Fibroblast of mammary gland (primary cell): ENCODE measurements at places on chromosomes 6 and 20.

- peak; percentile 3 for DNase-seq
These were observed 310.5 kb downstream of the TAF4 start for GRCh38 chr20:61754976-61755778.

- no peak for DNase-seq
These were observed 21.0 kb downstream of the PNLDC1 start for GRCh38 chr6:159821122-159821521.

DNA sequence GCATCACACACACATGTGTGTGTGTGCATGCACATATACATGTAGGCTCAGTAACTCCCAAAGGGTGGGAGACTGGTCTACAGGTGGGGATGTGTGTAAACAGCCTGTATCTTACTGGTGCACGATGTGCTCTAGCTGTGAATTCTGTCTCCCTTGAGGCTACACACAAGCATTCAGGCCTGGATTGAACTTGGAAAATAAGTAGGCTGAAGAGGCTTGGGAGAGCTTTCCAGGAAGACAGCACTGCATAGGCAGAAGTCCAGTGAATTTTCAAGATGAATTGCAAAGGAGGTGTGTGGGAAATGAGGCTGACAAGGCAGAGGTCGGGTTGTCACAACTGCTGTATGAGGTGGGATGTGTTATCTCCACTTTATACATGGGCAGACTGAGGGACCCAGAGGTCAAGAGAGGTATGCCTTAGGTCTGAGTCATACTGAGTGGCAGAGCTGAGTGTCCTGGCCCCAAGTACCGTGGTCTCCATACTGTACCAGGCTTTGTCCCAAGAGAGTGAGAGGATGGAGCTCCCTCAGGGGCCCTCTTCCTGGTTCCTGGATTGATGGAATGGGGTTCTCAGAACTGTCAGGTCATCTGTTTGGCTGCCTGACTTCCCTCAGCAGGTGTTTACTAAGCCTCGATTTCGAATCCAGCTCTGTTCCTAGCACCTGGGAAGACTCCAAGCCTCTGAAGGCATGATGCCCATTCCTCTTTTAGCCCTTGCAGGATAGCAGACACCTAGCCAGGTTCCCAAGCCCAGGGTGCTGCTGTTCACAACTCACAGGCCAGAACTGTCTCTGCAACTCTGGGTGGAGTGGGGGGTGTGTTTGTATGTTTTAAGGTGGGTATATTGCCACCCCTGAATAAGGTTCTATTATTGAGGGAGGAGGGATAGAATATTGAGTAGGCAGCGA is 14.4 kb downstream of the SNPH start:
- peak; percentile 8 for DNase-seq

DNA sequence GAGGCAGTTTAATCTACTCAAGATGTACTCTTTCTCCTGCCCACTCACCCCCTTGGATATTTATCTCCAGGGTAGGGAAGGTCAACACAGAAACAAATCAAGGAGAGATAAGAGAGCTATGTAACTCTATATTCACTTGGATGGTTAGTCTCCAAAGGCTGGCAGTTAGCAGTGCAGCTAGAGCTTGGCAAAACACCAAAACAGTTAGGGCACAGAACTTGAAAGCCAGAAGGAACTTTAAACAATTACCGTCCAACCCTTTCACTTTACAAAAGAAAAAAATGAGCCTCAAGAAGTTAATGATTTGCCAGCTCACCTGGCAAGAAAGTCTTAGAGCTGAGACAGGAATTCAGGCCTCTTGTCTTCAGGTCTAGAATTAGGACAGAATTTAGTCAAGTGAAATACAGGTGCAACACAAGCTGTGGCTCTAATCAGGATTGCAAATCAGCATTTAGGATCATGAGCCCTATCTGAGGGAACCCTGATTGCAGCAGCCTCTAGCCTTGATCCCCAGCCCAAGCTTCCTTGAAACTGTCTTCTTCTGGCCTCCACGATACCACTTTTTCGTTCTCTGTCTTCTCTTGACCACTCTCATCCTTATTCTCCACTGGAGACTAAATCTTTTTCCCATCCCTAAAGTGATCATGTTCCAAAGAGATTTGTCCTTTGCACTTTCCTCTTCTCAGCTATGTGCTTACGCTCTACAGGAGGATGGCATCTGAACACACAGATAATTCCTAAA is 14.9 kb downstream of the NEDD9 start:
- no peak for DNase-seq

GRCh38 chr6:118985123-118985830 is 50.3 kb upstream of the MCM9 start:
- no peak for DNase-seq

DNA sequence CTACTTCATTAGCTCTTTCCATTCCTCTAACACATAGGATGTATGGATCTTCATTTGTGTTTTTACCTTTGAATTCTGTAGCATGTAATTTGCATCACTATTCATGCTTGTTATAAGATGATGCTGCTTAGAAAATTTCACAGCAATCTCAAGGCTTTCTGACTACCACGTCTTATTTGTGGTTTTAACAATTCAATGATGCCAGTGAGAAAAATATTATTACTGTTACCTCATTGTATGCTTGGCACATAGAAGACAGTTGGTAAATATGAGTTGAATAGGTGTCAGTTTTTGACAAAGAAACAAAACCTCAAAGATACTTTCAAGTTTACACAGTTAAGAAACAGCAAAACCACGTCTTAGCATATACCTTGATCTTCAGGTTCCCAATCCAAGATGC is 428.6 kb downstream of the TFAP2A start:
- DNase-seq: no peak

DNA sequence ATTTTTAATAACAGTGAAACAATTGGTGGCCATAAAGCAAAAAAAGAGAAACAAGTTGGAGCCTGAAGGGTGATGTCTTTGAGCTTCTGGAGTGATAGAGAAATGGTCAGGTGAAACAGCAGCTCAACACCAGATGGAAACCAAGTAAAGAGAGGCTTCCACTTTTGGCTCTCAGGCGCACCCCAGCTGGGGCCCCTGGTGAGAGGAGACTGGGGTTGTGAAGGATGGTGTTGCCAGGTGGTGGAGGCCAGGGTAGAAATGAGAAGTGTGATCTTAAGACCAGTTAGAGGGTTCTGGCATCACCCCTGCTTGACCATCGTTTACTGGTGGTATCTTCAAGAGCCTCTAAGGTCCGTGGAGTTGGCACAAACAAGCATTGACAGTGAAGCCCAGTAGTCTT is 126.0 kb upstream of the AKIRIN2 start:
- no peak for DNase-seq

GRCh38 chr20:45783656-45784294 is 7.9 kb downstream of the WFDC3 start:
- DNase-seq: no peak

- peak; percentile 49 for DNase-seq
These were observed 13.4 kb upstream of the FOXC1 start for GRCh38 chr6:1596088-1596852.

- no peak for DNase-seq
These were observed 53.1 kb upstream of the SNX9 start for GRCh38 chr6:157769776-157770426.

DNA sequence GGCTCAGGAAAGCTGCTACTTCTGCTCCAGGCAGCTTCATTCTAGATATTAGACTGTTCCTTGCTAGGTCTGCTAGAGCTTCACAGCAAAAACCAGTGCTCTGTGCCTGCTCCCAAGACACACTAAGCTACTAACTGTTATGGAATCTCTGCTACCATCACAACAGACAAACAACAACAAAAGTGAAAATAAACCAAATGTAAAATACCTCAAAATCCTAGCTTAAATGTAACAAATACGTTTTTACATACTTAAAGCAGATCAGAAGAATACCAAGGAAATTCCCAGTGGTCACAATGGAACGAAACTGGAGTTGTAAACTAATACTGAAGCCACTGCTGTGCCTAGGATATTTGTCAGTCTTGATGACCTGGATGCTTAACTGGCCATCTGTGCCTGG is 84.6 kb upstream of the EZR start:
- DNase-seq: no peak

- peak; percentile 90 for DNase-seq
These were observed 3.0 kb downstream of the CASS4 start for GRCh38 chr20:56414842-56415765.

- peak; percentile 52 for DNase-seq
These were observed 1.0 kb upstream of the NXT1 start for GRCh38 chr20:23349338-23350195.

DNA sequence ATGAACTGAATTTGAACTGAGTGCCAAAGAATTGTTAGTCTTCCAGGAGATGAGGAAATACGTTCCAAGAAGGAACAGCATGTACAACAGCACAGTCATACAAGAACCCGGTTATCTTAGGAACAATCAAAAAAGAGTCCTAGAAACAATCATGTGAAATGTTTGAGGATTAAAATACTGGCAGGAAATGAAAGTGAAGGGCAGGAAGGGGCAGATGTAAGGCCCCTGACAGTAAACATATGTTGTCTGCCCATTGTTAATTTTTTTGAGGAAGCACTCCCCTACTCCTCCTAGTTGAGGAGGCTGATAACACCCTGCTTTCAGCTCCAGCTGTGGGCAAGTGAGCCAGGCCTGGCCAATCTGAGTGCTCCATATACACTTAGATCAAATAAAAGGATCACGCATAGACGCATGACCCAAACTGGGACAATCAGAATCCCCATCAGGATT is 220.9 kb downstream of the HACE1 start:
- peak; percentile 73 for DNase-seq

DNA sequence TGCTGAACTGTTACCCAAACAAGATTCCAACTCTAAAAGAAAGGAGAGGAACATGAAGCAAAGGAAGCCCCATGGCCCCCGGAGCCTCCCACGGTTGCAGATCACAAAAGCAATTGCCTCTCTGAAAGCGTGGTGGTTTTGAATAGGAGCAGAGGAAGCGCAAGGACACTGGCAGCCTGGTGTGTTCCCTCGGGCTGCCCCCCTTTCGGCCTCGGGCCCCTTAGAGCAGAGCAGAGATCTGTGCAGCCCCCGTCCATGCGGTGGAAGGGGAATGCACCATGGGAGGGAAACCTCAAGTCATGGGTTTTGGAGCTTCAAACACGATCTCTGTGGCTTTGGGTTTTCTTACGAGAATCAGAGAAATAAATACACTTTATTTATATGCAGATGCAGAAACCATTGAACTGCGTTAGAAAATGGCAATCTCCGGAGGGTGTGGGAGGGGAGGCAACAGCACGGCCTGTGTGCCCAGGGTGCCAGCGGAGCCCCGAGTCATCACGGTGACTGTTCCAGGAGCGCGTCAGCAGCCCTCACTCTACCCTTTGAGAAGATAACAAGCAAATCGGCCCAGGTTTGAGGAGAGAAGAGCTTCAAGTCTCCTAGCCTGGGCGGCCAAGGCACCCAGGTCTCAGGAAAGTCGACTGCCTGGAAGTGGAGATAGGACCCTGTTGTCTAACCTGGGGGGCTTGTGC is 20.5 kb downstream of the FOXF2 start:
- DNase-seq: no peak

DNA sequence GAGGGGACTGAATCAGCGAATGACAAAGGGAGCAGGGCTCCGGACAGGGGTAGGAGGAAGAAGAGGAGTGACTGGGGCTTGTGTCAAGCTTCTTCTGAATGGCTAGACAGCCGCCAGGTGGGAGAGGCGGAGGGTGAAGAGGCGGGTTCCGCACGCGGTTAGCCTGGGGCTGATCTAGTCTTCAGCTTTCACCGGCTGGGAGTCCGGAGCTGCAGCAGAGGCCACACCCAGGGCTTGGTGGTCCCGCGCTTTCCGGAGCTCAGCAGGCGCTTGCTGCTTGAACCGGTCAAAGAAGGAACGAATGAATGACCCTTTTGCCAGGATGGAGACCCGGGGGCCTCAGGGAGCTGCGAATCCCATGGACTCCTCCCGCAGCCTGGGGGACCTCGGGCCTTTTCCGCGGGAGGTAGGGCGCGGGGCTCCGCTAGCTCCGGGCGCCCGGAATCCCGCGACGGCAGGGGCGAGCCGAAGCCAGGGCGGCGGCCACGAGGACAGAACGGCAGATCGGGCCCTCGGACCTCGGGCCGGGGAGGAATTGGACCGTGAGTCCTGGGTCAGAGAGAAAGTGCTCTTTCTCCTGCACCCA is at the start of gene C6orf141:
Gene C6orf141, plus strand, starts transcription at position 177 of the 586 bp plus-strand sequence. Its CDS starts 125 bp downstream, at position 302.
- DNase-seq: peak; percentile 27

DNA sequence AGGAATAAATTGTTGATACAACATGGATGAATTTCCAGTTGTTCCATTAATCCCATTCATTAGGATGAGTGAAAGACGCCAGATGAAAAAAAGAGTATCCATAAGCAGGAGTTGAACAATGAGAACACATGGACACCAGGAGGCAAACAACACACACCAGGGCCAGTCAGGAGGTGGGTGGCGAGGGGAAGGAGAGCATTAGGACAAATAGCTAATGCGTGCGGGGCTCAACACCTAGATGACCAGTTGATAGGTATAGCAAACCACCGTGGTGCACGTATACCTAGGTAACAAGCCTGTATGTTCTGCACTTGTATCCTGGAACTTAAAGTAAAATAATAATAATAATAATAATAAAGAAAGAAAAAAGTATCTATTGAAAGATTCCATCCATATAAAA is 11.1 kb downstream of the PCED1A start:
- DNase-seq: no peak
